ENCODE measurements at places on chromosomes 11 and 22.

DNA sequence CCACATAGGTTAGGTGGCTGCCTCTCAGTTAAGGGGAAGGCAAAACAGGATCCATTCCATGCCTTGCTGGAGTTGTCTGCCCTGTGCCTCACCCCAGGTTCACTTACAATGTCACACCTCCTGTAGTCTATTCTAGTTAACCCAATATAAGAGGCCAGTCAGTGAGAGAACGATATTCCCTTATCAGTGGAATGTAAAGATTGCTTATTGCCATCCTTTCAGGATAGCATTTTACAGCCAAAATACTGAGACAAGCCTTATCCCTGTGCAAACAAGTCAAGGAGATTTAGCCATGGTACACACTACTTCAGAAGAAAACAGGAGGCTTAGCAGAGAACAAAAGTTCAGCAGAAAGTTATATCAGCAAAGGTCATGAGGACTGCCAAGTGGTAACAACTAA is 5.5 kb downstream of the CYP2R1 start:
- no peak for DNase-seq

GRCh38 chr22:48921411-48921903 is 906.2 kb downstream of the BRD1 start:
- no peak for DNase-seq

DNA sequence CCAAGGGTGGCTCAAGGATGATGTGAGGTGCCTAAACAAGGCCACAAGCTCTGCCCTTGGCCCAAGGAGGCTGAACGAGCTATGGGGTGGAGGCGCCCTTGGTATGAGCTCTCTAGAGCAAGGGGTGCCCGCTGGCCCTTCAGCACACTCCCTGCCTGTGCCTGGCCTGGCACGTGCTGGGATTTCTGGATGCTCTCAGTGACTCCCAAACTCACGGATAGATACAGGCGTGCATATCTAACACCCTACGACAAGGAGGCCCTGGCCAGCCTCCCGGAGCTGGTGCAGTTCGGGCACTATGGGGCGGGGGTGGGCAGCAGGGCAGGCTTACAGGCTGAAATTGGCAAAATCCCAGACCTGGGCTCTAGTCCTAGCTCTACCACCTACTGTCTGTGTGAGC is 30.6 kb downstream of the SCUBE1 start:
- DNase-seq: no peak

DNA sequence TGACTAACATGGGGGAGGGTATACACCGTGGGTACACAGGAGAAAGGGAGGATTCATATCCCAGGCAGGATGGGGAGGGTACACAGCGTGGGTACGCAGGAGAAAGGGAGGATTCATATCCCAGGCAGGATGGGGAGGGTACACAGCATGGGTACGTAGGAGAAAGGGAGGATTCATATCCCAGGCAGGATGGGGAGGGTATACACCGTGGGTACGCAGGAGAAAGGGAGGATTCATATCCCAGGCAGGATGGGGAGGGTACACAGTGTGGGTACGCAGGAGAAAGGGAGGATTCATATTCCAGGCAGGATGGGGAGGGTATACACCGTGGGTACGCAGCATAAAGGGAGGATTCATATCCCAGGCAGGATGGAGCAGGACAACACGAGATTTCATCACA is 36.6 kb upstream of the NRIP3 start:
- DNase-seq: no peak

DNA sequence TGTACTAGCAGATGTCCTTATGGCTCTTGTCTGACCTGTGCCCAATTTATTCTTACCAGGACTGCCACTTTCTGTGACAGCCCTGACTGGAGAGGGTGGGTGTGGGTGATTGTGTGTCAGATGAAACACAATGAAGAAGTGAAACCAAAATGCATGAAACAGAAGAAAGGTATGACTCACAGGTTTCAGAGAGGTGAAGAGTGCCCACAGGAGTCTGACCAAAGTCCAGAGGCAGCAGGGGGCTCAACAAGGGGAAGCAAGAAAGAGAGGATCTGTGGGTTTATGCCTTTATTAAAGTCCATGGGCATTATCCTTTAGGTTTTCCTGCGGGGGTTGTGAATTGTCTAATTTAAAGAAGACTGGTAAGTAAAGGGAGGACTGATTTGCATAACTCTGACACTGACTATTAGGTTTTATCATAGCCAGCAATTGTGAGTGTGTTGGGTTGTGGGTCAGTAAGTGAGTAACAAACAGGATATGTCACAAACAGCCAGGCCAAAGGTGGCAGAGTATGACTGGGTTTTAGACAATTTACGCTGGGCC is 3.9 kb upstream of the OR4C6 start:
- DNase-seq: no peak

DNA sequence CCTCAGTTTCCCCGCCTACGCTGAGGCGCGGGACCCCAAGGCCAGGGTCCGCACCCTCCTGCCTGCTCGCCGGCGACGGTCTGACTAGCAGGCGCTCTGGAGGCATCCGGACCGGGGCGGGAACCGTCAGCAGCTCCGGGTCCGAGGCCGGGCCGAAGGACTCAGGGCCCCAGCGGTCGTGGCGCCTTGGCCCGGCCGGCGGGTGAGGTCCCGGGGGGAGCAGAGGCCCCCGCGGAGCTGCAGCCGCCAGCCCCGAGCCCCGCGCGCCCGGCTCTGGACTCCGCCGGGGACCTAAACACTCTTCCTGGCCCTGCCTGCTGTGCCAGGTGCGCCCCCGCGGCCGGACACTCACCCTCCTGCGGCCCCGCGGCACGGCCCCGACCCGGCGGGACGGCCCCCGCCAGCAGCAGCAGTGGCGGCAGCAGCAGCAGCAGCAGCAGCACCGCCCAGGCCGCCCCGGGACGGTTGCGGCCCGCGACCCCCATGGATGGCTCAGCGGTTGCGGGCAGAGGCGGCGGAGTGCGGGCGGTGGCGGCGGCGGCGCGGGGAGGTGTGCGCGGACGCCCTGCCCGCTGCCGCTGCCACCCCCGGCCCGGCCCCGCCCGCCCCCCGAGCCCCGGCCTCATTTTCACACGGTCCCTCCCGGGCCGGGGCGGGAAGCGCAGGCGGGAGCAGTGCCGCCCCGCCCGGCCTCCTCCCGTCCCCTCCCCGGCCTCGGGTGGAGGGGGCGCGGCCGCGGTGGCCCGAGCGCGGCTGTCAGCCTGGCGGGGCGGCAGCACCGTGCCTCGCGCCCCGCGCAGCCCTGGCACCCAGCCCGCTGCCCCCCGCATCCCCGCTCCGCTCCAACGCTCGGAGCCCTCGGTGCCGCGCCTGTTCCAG is at the start of gene SCUBE2:
TSS of gene SCUBE2 (minus strand) at position 556 of the 879 bp plus-strand sequence. CDS start at position 485, 71 bp downstream.
- DNase-seq: no peak

GRCh38 chr11:102582140-102582539 is 43.0 kb downstream of the MMP20 start:
- no peak for DNase-seq

DNA sequence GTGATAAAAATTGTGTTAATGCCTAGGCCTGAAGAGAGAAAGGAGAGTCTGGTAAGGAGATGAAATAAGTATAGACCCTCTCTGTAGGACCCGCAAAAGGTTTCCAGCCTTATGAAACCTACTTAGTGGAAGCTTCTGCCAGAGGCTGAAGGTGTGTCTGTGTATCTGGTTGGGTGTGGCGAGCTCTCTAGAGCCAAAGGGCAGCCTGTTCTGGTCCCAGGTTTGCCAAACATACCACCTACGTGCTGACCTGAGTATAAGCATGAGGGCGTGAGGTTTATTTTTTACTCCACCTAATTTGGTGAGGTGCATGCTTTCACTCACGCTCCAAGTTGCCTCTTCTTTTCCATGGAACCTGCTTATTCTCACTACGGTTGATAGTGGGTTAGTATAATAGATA is 5.6 kb downstream of the CSTPP1 start:
- no peak for DNase-seq

DNA sequence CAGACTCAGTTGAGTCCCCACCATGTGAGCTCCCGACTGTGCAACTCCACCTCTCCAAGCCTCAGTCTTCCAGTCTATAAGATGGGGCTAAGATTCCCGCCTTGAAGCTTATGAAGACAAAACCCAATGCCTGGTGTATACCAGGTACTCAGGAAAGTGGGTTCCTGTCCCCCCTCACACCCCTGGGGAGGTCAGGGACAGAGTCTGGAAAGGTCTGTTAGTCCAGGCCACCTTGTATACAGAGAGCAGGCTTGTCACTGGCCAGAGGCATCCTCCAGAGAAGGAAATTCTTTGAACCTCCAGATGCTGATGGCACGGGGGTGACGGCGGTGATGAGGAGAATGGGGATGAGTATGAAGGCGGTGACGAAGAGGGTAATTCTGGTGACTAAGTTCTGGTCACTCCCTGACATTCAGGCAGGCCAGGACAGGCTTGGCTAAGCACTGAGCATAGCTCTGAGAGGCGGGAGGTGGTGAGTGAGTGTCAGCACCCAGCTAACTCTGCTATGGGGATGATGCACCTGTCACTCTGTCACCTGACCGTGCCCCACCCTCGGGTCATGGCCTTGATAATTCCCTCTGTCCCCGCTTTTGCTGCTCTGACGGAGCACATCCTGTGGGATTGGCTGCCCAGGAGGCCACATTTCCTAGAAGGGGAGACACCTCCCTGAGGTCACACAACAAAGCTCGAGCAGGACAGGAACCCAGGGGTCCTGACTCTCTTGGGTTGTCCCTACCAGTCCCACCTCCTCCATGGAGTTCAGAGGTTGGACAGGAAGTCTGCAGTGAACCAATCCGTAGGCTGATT is 30.9 kb upstream of the CSNK1E start:
- DNase-seq: no peak

DNA sequence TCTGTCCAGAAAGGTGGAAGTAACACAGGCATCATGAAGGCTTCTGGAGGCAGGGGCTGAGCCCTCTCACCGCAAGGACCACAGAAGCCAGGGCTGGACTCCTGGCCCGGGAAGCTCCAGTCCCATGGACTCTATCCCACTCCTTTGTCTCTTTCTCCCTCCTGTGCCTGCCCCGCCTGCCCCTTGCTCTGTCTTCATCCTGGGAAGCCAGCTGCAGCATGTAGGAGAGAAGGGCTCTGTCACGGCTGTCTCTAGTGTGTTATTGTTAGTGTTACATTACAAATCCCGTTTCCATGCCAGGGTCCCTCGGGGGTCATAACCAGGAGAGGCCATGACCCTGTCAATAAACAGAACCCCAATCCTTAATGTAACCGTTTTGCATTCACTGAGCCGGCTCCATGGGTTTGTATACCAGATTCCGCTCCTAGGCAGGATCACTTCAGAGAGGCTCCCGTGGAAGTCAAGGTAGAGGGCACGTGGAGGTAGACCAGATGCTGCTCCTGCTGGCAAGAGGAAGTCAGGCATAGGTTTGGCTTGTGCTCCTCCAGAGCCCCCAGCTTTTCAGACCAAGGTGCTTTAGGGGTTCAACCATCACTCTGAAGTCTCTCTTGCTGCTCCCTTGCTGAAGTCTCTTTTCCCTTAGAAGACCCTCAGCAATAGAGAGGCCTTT is 293.2 kb downstream of the ETS1 start:
- no peak for DNase-seq

DNA sequence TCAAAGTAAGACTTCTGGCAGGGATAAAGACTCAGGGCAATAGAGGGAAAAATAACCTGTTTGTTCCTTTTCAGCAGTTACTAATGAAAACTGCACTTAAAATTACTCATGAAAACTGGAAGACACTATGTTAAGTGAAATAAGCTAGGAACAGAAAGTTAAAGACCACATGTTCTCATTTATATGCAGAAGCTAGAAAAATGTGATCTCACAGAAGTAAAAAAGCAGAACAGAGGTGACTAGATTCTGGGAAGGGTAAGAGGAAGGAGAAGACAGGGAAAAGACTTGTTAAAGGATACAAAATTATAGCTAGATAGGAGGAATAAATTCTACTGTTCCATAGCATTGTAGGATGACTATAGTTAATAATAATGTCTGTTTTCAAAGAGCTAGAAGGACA is 22.2 kb downstream of the HPS5 start:
- no peak for DNase-seq

DNA sequence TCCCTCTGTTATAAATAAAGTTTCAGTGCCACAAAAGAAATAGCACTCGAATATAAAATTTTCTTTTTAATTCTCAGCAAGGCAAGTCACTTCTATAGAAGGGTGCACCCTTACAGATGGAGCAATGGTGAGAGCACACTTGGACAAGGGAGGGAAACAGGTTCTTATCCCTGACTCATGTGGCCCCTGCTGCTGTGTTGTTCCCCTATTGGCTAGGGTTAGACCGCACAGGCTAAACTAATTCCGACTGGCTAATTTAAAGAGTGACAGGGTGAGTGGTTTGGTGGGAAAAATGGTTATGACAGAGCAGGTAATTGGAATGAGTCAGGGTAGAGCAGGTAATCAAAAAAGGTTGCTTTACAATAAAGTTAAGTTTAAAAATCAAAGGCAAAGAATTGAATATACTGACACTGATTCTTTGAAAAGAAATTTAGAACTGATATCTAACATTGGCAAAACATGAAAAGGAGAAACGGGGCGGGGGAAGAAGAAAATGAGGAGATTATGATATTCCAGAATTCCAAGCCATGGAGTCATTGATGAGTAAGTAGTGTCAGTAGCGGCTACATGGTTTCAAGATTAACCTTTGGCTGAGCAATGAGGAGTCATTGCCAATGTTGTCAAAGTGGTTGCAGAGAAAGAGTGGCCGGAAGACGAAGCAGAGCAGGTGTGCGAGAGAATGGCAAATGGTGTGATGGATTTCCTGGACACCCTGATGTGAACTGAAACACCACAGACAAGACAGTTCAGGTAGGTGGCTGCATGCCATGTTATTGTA is 48.4 kb upstream of the MRGPRX1 start:
- DNase-seq: no peak

- no peak for DNase-seq
Measured at GRCh38 chr11:71286701-71287643, 34.6 kb upstream of the SHANK2 start.

GRCh38 chr11:10305964-10306918 is 1.4 kb downstream of the ADM start:
- DNase-seq: no peak

- no peak for DNase-seq
Measured at GRCh38 chr22:46149512-46150033, 753 bp upstream of the PPARA start.

DNA sequence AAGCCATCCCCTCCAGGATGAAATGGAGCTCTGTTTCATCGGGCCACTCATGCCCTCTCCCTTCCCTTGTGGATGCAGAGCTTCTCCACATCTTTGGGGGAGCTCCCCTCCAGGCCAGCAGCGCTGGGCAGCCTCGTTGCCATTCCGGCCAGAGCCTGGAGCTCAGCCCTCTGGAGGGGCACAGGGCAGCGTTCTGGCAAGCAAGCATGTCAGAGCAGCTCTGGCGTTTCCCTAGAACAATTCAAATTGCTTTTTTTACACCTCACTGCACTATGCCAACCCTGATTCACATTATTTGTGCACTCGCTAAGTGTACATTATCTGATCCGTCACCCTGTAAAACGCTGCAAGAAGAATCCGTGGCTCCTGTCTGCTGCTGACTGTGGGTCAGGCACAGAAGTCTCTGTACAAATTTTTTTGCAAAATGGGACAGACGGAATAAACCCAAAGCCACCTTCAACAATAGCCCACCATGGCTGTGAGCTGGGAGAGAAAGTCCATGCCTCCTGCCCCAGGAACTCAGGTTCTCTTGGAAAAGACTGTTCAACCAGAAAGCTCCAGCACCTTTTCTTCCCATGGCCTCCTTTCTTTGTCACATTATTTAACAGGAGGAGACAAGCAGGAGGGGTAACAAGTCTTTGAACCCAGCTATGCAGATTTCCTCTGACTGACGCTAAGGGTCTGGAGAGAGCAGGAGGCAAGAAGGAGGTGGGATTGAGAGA is 139.5 kb upstream of the CADM1 start:
- DNase-seq: no peak

Data from NCI-H1436 (cell line).